Activated gamma-delta T cell (primary cell): ENCODE measurements at places on chromosomes 11 and 22.

GRCh38 chr11:44275961-44276550, 33.9 kb downstream of the ALX4 start:
- DNase-seq, result no peak

DNA sequence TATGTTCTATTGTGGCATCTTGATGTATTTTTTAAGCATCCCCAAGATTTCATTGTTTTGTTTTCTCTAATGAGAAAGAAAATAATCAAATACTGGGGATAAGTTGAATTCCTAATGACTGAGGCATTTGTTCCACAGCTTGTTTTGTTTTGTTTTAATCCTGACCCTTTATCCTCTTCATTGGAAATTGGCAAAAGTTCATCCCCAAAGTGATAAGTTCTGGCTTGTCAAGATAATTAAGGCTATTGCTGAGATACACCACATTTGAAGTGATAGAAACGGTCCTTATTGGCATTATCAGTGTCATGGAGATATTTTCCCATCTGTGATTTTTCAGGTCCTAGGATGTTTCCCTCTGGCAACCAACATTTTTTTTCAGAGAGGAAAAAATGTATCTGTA, 65.0 kb downstream of the SLC36A4 start:
- no peak for DNase-seq

DNA sequence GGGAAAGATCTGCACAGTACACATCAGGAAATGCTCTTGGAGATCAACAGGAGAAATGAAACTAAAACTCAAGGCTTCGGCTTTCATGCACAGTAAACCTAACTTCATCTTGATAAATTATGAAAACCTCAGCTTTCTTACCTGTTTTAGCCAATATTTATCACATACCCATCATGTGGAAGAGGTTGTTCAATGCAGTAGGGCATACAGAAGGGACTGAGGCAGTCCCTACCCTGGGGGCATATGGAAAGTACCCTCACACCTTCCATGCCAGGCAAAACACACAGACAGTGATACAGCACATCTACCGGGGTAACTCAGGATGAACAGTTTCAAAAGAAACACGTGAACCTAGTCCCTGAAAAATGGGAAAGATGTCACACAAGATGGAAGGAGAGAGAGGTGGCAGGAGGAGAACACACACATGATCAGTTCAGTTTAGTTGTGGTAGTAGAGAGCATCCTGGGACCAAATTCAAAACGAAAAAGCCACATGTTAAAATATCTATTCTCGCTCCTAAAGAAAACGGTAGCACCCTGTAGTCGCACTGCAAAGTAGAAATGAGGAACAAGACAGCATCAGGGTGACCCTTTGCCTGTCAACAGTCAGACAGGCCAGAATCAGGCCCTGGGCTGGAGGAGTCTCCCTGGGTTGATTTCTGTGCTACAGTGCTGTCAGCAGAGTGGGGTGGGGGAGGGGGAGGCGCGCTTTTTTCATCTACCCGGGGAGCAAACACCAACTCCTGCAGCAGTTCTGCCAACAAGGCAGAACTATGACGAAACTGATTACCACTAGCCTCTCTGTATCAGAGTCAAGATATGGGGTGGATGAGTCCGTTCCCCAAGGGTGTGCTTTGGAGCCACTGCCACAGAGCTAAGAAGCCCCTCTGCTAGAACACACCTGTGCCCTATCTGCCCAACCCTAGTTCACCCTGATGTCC, 1.3 kb downstream of the HIRA start:
- no peak for DNase-seq

DNA sequence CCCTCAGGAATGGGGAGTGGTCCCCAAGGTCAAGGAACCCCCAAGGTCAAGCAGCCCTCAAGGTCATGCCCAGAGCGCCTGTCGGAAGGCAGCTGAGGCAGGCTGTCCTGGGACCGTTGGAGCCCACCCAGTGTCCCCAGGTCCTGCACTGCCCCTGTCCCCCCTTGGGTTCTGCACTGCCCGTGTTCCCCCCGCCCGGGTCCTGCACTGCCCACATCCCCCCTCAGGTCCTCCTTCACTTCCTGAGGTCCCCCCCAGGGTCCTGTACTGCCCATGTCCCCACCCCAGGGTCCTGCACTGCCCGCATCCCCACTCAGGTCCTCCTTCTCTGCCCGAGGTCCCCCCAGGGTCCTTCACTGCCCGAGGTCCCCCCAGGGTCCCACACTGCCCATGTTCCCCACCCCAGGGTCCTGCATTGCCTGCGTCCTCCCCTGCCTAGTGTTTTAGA, 1073.0 kb downstream of the BRD1 start:
- DNase-seq, result no peak

DNA sequence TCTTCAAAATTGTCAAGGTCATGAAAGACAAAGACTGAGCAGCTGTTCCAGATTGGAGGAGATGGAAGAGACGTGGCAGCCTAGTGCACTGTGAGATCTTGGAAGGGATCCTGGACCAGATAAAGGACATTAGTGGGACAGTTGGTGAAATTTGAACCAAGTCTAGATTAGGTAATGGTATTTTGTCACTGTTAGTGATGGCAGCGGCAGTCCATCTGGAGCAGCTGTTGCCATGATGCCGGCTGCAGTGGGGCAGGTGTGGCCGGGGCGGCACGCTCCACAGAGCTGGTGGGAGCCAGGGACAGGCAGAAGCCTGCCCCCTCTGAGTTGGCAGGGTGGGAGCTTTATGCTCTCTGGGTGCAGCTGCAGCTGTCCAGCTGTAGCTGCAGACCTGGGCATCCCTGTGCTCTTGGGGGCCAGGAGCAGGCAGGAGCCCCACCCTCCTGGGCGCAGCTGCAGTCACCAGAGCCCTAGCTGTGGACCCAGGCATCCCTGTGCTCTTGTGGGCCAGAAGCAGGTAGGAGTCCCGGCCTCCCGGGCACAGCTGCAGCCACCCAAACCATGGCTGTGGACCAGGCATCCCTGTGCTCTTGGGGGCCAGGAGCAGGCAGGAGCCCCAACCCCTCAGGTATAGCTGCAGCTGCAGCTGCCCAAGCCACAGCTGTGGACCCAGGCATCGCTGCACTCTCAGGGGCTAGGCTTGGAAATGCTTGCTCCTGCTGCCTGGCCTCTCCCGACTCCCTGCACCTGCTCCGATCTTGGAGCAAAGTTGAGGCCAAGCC, 20.7 kb downstream of the DIXDC1 start:
- DNase-seq, result no peak

GRCh38 chr11:61971248-61972111, 4.0 kb upstream of the FTH1 start:
- DNase-seq, result no peak

DNA sequence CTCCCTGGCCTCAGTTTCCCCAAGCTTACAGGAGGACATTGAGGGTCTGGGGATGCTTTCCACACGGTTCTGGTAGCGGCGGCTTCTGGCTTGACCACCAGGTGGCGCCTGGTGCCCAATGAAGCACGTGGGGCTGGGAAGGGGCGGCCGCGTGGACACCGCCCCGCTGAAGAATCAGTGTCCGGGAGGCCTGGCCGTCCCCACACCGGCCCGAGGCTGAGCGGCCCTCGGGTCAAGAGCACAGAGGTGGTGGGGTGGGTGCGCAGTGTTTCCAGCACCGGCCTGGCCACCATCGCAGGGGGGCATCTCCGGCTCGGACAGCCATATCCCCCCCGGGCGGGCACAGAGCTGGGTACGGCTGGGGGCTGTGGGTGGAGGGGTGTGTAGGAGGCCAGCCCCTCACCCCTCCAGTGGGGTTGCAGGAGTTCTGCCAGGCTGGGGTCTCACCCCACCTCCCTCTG, 27.8 kb upstream of the PPARA start:
- peak; percentile 40 for DNase-seq

DNA sequence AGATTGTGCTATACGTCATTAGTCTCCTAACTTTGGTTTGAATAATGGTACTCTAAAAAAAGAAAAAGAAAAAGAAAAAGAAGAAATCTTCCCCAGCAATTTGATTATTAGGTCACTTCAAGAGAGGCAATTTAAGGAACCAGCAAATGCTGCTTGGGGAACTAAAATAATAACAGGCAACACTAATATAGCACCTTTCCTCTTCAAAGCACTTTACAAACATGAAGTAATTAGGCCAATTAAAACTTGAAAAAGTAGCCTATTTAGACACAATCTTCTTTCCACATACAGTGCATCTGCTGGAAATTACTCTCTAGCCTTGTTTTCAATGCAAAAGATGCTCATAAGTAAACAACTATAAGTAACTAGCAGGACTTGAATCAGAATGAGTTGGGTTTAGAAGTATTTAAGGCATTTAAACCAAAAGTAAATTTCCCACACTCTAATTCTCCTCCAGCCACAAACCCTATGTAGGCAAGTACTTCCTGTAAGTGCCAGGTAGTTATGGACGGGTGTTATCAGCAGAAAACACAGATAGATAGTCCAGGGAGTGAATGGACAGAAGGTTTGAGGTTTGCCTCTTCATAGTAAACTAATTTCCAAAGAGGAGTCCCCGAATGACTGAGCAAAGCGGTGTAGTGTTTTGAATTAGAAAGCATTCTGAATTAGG, 44.5 kb downstream of the LRRC4C start:
- DNase-seq, result no peak

GRCh38 chr11:121591405-121592033, 138.8 kb upstream of the SORL1-AS1 start:
- no peak for DNase-seq

DNA sequence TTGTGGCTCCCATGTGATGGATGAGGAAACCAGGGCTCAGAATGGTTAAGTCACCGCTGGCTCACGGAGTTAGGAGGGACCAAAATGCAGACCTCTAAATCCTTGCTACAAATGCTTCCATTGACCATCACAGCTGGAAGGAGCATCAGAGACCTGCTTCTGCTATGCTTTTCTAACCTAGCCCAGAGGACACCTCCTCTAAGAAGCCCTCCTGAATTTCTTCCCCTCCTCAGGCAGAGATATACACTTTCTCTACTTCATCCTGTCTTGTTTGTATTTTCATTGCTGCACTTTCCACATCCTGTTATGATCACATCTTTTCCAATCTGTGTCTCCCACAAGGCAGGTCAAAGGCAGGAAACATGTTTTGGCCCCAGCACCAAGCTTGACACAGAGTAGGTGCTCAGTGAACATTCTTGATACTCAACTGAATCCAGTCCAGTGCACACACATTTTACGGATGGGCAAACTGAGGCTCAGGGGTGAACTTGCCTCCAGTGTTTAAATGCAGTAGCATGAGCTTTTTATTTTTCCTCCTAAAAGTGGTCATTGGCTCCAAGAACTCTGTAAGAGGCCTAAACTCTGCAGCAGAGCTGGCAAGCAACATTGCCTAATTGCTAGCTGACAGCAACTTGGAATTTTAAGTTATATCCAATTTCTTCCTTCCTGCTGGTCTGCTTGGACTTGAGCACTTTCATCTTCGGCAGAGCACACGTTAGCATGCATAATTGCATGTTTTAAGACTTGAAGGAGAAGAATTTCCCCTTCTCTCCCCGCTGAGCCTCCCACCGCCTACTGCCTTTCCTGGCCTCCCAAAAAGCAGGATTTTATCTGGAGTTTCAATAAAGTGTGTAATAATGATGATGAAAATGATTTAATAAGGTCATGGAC, 12.7 kb downstream of the SCUBE1 start:
- DNase-seq, result no peak

- DNase-seq, result no peak
Measured at GRCh38 chr11:124551189-124551588, 7.7 kb upstream of the OR8B12 start.

- no peak for DNase-seq
Measured at GRCh38 chr11:1075341-1075911, 752 bp downstream of the MUC2 start.

- DNase-seq, result no peak
Measured at GRCh38 chr11:119531623-119532022, 108.7 kb upstream of the THY1 start.

DNA sequence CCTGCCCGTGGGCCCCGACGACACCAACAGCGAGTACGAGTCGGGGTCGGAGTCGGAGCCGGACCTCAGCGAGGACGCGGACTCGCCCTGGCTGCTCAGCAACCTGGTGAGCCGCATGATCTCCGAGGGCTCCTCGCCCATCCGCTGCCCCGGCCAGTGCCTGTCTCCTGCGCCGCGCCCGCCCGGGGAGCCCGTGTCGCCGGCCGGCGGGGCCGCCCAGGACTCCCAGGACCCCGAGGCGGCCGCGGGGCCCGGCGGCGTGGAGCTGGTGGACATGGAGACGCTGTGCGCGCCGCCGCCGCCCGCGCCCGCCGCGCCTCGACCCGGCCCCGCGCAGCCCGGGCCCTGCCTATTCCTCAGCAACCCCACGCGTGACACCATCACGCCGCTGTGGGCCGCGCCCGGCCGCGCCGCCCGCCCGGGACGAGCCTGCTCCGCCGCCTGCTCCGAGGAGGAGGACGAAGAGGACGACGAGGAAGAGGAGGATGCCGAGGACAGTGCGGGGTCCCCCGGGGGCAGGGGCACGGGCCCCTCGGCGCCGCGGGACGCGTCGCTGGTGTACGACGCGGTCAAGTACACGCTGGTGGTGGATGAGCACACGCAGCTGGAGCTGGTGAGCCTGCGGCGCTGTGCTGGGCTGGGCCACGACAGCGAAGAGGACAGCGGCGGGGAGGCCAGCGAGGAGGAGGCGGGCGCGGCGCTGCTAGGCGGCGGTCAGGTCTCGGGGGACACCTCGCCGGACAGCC, 3.8 kb downstream of the MAPK8IP2 start:
- no peak for DNase-seq

DNA sequence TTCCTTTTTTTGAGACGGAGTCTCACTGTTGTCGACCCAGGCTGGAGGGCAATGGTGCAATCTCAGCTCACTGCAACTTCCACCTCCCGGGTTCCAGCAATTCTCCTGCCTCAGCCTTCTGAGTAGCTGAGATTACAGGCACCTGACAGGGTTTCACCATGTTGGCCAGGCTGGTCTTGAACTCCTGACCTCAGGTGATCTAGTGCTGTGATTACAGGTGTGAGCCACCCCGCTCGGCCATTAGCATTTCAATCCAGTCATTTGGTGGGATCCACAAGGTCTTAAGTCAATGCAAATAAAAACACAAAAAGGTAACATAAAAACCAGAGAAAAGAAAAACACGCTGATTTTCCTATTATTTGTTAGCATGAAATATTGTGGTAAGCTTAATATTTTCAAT, 1227.2 kb upstream of the TENM4 start:
- no peak for DNase-seq

- DNase-seq, result no peak
Measured at GRCh38 chr11:125982348-125982730, 36.5 kb downstream of the VSIG10L2 start.

GRCh38 chr11:7605186-7605943, 67.9 kb downstream of the CYB5R2 start:
- no peak for DNase-seq
